Activated naive CD4-positive, alpha-beta T cell treated with anti-CD3 and anti-CD28 coated beads, Interleukin-2, amount 10 ng/mL, durations not matched to agents 5 hours and 36 hours (primary cell): ENCODE measurements at places on chromosomes 11 and 22. TPM values are rescaled to one million over a fixed set of nuclear protein-coding genes. Genes with fewer than 3 reads are reported as not detected.

SC5D gene
- 33.8 TPM for total RNA-seq

MAJIN gene
- total RNA-seq: 0.20 TPM

POU2AF3 gene
- not detected for total RNA-seq

H19 gene
- total RNA-seq: not detected

FGF19 gene
- total RNA-seq: not detected

SEC14L6 gene
- not detected for total RNA-seq
